ENCODE measurements at places on chromosomes 7 and 10.
A peak's percentile ranks its signal among the peaks of the same experiment; 100 is the strongest.

- peaks cover 70% of the 10 kb centered on the region for H3K4me1 ChIP-seq
- peaks cover 6% of the 10 kb centered on the region for H3K36me3 ChIP-seq
- peak overlapping the region; percentile 91 for H3K4me3 ChIP-seq
Observed at GRCh38 chr10:104334561-104334960, 3.7 kb downstream of the ITPRIP start.

DNA sequence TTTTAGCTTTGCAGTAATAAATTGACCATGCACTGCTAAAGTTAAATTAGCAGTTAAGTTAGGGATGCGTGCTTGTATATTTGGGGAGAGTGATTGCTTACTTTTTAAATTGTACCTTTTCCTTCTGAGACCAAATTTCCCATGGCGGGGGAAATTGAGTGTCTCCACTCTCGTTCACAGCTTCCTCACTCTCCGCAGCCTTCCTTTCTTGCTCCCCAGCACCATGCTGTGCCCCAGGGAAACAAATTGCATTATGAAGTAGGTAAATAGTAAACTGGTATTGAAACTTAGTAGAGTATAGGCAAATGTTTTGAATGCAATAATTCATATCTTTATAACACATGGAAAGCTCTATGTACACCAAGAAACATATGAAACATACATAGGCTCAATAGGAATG lies 85.4 kb downstream of the MALRD1 start:
- H3K4me3 ChIP-seq: no peak overlapping the region
- no peaks in the 10 kb centered on the region for H3K27me3 ChIP-seq
- no peak overlapping the region for H3K27ac ChIP-seq
- no peak for DNase-seq

- no peak for DNase-seq
- no peaks in the 10 kb centered on the region for H3K27me3 ChIP-seq
- H3K4me3 ChIP-seq: no peak overlapping the region
- no peak overlapping the region for H3K27ac ChIP-seq
- H3K36me3 ChIP-seq: no peaks in the 10 kb centered on the region
Observed at GRCh38 chr7:122369756-122370155, 65.2 kb upstream of the FEZF1 start.

DNA sequence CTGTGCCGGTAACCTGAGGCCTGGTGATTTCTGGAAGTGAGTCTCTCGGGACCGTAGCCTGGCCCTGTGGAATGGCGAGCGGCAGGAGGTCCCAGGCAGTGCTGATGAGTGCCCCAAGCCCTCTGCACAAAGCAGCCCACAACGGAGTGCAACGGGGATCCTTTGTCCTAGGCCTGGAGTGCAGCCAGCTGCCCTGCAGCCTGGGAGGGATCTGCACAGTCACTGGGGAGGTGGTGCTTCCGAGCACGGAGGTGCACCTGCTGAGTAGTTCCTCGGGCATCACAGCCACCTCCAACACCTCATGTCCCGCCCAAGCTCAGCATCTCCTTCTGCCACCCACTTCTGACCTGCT lies 162.8 kb upstream of the ZMIZ1 start:
- no peak overlapping the region for H3K27ac ChIP-seq
- no peaks in the 10 kb centered on the region for H3K27me3 ChIP-seq
- H3K36me3 ChIP-seq: no peaks in the 10 kb centered on the region

- H3K4me1 ChIP-seq: no peaks in the 10 kb centered on the region
- no peak overlapping the region for H3K4me3 ChIP-seq
- no peak overlapping the region for H3K27ac ChIP-seq
- DNase-seq: no peak
- H3K36me3 ChIP-seq: no peaks in the 10 kb centered on the region
Observed at GRCh38 chr7:8229927-8230326, 32.0 kb downstream of the ICA1 start.

DNA sequence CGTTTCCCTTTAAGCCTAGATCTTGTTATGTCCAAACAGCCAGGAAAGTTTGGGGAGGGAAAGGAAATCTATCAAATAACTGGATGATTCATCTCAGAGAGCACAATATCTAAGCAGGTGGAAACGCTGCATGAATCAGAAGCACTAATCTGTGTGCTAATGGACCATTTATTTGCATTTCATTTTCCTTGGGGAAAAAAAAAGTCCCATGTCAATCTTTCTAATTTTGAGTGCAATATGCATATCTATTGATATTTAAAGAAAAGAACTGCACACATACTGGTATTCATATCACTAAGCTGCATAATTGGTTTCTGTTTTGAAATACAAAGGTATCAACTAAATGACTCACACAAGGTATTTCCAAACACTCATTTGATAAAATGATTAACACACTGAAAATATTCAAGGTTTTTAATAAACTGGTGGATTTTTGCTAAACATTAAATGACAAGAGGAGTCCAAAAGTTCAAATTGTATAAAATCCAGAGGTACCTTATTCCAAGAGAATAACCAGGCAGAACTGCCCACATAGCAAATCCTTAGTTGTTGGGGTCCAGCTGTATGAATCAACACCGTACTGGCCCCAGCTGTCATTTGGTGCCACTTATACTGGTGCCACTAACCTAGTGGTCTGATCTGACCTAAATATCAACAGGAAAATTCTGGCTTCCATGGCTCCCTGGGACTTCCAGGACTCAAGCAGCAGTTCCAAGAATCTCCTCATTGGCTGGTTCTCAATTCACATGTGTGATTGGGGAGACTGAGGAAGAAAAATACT lies 122.2 kb upstream of the SP4 start:
- H3K27me3 ChIP-seq: no peaks in the 10 kb centered on the region
- H3K27ac ChIP-seq: no peak overlapping the region
- H3K4me3 ChIP-seq: no peak overlapping the region
- peaks cover 14% of the 10 kb centered on the region for H3K36me3 ChIP-seq
- DNase-seq: no peak

DNA sequence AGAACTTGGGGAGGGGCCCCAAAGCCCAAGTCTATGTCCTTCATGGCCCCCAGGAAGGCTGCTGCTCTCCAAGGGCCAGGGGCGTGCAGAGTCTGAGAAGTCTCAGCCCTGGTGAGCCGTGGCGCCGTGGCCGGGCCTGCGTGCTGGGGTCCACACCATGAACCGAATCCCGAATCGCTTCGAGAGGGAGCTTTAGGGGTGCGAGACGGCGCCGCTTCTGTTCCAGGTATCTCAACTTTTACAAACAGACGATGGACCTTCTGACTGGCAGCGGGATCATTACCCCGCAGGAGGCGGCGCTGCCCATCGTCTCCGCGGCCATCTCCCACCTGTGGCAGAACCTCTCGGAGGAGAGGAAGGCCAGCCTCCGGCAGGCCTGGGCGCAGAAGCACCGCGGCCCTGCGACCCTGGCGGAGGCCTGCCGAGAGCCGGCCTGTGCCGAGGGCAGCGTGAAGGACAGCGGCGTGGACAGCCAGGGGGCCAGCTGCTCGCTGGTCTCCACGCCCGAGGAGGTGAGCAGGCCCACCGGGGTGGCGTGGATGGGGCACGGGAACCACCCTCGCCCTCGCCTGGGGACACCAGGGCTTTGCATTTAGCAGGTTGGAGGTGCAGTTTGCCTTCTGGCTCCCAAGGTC lies 12.7 kb downstream of the STRA8 start:
- H3K36me3 ChIP-seq: no peaks in the 10 kb centered on the region
- DNase-seq: no peak
- H3K27me3 ChIP-seq: peaks cover 20% of the 10 kb centered on the region
- no peak overlapping the region for H3K4me3 ChIP-seq
- H3K27ac ChIP-seq: no peak overlapping the region

DNA sequence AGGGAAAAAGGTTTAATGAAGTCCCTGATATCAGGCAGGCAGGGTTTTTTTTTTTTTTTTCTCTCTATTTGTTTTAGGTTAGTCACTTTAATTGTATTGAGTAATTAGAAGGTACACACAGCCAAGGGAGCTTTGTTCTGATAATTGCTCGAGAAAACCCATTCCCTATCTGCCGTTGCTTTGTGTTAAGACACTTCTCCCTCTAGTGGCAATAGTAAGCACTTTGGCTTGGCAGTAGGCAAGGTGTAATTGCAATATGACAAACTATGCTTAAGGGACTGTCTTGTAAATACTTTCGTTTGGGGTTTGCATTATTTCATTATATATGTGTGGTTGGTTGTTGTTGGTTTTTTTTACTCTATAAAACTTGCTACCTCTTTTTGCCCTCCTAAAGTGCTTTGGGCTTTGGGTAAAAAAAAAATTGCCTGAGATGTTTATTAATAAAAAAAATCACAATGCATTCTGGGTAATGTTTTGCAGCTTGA lies 113.4 kb downstream of the BTRC start:
- no peak overlapping the region for H3K27ac ChIP-seq
- H3K27me3 ChIP-seq: no peaks in the 10 kb centered on the region
- no peaks in the 10 kb centered on the region for H3K36me3 ChIP-seq

- no peak for DNase-seq
- H3K36me3 ChIP-seq: peaks cover 6% of the 10 kb centered on the region
- H3K4me1 ChIP-seq: peaks cover 62% of the 10 kb centered on the region
- H3K4me3 ChIP-seq: peak overlapping the region; percentile 78
Observed at GRCh38 chr10:70619271-70620019, 16.9 kb upstream of the PRF1 start.

DNA sequence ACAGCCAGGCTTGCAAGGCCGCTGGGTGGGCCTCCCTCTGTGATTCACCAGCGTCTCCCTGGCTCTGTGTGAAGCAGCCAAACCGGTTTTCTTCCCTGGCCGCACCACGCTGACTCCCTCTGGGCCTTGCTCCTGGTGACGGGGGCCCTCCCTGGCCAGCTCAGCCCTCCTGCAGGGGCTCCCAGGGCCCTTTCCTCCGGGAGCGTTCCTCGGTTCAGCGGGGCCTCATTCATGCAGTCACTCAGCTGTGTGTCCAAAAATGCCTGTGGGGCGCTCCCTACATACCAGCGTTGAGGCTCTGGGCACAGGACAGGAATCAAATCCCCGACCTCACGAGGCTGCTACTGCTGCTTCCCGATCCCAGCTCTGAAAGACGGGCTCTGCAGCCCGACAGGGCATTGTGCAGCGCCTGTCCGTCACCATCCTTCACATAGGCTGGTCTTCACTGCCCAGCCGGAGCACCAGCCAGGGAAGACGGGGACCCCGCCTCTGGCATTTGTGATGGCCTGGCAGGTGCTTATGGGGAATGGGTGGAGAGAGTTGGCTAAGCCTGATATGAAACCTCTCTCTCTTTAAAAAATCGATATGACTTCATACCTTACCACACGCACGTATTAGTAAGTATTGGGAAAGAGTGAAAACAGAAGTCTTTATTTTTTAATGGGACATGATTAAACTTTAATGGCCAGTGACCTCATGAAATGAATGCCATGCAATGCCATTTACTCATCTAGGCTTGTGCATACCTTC lies 110.0 kb upstream of the SHH start:
- H3K36me3 ChIP-seq: no peaks in the 10 kb centered on the region
- H3K27me3 ChIP-seq: peaks cover 7% of the 10 kb centered on the region
- DNase-seq: no peak
- no peaks in the 10 kb centered on the region for H3K4me1 ChIP-seq

DNA sequence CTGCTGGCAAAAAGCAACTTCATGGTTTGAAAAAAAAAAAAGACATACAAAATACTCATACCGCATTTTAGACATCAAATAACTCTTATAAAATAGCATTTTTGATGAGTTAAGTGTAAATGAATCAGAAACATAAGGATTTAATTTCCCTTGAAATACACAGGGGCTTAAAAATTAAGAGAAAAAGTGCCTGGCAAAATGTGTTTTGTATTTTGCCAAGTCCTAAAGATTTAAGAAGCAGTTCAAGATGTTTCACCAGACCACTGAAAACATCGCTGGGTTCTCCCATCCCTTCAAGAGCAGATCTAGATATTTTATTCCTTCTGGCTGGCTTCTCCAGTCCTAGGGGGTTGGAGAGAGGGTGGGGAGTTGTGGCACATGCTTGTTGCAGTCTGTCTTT lies 396.4 kb downstream of the INHBA start:
- no peak overlapping the region for H3K27ac ChIP-seq
- H3K36me3 ChIP-seq: no peaks in the 10 kb centered on the region
- H3K4me3 ChIP-seq: no peak overlapping the region
- DNase-seq: no peak
- no peaks in the 10 kb centered on the region for H3K27me3 ChIP-seq

DNA sequence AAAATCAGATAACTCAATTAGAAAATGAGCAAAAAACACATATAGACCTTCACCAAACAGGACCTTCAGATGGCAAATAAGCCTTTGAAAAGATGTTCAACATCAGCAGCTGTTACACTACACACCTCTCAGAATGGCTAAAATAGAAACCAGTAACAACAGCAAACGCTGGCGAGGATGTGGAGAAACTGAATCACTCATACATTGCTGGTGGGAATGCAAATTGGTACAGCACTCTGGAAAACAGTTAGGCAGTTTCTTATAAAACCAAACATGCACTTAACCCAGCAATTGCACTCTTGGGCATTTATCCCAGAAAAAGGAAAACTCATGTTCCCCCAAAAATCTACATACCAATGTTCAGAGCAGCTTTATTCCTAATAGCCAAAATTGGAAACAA lies 37.7 kb upstream of the SMARCD3 start:
- no peaks in the 10 kb centered on the region for H3K4me1 ChIP-seq
- no peak overlapping the region for H3K4me3 ChIP-seq
- H3K27ac ChIP-seq: no peak overlapping the region
- H3K27me3 ChIP-seq: peaks cover 14% of the 10 kb centered on the region

- H3K27me3 ChIP-seq: peaks cover 7% of the 10 kb centered on the region
- DNase-seq: no peak
Observed at GRCh38 chr10:130424418-130424817, 288.2 kb downstream of the GLRX3 start.

DNA sequence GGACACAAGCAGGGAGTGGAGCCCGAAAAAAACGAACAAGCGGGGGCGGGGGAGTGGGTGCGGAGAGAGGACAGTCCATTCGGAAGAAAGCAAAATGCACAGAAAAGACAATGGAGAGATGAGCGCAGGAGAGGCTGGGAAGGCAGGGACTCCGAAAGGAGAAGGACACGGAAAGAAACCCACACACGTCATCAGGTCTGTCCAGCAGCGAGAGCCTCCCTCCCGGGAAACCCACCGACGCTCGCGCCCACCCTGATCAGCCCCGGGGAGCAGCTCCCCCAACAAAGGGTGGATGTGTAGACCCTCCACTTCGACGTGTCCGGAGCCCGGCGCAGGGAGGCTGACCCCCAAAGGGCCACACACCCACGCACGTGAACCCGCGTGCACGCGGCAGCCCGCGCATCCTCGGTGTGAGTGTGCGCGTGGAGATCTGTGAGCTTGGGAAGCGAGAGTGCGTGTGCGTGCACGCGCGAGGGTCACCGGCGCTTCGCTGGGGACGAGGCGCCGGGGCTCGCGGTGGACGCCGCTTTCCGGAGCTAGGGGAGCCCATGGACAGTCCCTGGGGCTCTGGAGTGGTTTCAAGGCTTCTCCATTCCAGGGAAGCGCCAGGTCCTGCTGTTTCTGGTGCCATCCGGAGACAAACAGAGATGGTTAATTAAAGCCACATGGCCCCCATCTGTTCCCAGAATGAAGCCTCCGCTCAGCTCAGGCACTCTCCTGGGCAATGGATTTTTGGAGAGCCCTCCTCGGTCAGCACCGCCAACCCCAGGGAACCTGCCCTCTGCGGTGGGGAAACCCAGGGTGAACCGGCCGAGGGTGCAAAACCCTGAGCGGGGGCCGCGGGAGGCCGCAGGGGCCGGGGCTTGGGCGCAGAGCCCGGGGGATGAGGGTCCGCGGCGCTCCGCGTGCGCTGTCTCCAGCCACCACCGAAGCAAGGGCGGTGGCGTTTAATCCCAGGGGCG lies 916 bp downstream of the LAMB1 start:
- peaks cover 36% of the 10 kb centered on the region for H3K27me3 ChIP-seq
- H3K4me3 ChIP-seq: no peak overlapping the region
- no peaks in the 10 kb centered on the region for H3K4me1 ChIP-seq
- DNase-seq: no peak

- DNase-seq: no peak
- H3K4me3 ChIP-seq: no peak overlapping the region
- H3K36me3 ChIP-seq: no peaks in the 10 kb centered on the region
- H3K27ac ChIP-seq: no peak overlapping the region
Observed at GRCh38 chr10:33749067-33749735, 414.7 kb upstream of the NRP1 start.

Data from natural killer cell treated with Interleukin-12 subunit alpha and Interleukin-12 subunit beta and Interleukin-15 and Interleukin-18, amount 100 ng/mL, for 72 hours (primary cell).